ENCODE measurements at places on chromosomes 2 and 18.

GRCh38 chr2:18701981-18702380 lies 112.6 kb upstream of the NT5C1B start:
- no peak for DNase-seq

DNA sequence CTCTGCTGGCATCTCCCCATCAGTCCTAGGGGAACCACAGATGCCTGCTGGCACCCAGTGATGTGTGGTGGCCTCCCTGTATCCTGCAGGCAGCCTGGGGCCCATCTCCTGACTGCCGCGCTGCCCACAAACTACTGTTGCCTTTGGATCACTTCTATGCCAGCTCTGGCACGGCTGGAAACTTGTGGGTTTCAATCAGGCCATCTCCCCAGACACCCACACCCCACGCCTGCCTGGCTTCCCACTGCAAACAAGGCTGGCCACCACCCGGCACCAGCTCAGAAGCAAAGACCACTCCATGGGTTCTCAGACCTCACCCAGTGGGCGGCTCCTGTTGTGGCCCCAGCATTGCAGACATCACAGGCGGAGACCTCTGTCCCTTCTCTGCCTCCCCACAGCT lies 15.1 kb upstream of the TPO start:
- no peak for DNase-seq

DNA sequence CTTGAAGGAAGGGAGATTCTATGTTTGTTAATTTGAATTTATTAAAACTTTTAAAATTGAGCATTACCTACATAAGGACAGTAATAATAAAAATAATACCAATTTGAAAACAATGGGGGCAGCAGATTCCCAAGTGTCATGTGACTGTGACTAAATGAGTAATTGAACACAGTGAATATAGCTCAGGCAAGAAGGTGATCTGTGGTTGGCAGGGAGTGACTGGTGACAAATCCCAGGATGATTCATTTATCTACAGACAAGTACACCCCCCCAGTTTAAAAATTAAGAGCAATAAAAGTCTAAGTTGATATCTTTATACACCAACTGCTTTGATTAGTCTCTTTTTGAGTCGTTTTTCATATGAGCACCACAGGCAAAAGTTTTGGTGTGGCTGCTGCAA lies 299.5 kb downstream of the ARHGAP15 start:
- peak; percentile 6 for DNase-seq

DNA sequence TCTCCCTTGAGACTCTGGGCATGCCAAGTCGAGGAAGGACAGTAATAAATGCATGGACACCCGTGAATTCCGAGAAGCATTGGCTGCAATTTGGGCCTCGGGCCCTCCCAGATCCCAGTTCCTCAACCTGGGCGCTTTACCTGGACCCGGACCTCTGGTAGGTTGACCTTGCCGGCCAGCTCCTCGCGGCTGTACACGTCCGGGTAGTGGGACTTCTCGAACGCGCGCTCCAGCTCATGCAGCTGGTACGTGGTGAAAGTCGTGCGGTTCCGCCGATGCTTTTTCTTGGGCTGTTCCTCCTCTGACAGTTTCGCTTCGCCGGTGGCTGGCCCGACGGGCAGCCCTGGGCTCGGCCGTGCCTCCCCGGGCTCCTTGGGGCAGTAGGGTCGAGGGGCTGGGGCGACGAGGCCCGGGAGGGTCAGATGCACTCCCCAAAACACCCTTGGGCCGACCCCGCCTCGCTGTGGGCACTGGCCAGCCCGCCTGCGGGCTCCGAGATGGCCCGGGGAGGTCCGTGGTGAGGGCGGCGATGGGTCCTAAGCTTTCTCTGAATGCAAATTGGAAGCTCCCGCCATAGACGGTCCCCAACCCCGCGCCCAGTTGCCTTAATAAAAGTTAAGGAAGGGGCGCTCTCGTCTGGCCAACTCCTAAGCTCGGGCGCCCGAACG lies 899 bp downstream of the RAX start:
- DNase-seq: no peak

DNA sequence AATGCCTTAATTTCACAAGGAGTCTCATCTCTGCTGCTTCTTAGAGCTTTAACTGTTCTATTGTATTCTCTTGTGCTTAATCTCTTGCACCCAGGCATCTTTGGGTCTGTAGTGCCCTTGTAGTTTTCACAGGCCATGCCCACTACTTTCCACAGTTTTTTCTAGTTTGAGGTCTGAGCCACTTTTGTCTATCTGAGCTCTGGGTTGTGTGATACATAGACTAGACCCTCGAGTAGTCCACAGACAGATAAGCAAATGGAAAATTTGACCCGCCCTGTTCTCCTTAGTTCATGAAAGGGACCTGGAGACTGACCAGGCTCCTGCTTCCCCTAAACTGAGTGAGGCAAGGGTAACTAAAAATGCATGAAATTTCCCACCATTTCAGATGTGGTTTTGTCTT lies 466.8 kb upstream of the ZEB2 start:
- DNase-seq: no peak

- DNase-seq: no peak
These were observed 100.1 kb upstream of the APCDD1 start for GRCh38 chr18:10354241-10354811.

GRCh38 chr18:26516964-26517363 lies 31.4 kb downstream of the KCTD1 start:
- DNase-seq: no peak

- peak; percentile 42 for DNase-seq
These were observed 102.4 kb downstream of the COL3A1 start for GRCh38 chr2:189076572-189076971.

DNA sequence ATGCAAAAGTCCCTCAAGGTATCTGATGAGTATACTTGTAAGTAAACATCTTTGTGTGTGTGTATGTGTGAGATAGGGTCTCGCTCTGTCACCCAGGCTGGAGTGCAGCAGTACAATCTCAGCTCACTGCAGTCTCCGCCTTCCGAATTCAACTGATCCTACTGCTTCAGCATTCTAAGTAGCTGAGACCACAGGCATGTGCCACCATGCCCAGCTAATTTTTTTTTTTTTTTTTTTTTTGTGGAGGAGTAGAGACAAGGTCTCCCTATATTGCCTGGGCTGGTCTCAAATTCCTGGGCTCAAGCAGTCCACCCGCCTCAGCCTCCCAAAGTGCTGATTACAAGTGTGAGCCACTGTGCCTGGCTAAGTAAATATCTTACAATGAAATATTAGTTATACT lies 23.2 kb downstream of the ADAM17 start:
- no peak for DNase-seq

- no peak for DNase-seq
These were observed 157.4 kb downstream of the AFF3 start for GRCh38 chr2:99984799-99985515.

- DNase-seq: no peak
These were observed 76.0 kb downstream of the SS18 start for GRCh38 chr18:26014462-26014861.

DNA sequence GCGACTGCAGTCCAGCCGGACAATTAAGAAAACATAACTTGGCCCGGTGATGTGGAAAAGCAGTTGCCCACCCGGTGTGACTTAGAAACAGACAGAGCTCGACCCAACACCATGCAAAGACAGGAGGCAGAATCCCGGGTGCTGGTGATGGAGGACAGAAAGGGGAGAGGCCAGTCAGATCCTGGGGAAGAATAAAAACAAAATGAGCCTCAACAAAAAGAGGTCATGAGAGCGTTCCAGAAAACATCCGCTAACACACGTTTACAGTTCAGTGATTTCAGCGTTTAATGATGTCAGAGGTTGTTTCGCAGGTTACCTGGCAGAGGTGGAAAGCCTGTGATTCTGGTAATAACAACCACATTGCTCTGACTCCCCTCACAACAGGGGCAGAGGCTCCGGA lies 111.9 kb downstream of the OSR1 start:
- DNase-seq: no peak

GRCh38 chr2:100703213-100703612 lies 116.7 kb upstream of the NPAS2 start:
- DNase-seq: no peak

GRCh38 chr18:63255435-63255834 lies 64.1 kb downstream of the BCL2 start:
- no peak for DNase-seq

- no peak for DNase-seq
These were observed 524.0 kb downstream of the CMPK2 start for GRCh38 chr2:6341588-6342129.

GRCh38 chr18:6547476-6547875 lies 132.8 kb upstream of the L3MBTL4 start:
- DNase-seq: no peak

- no peak for DNase-seq
These were observed 336.9 kb upstream of the RAB6C start for GRCh38 chr2:129642526-129643043.

GRCh38 chr2:204237416-204237815 lies 300.9 kb downstream of the ICOS start:
- DNase-seq: no peak

- DNase-seq: no peak
These were observed 4.2 kb downstream of the ZNF385B start for GRCh38 chr2:179857236-179857635.

DNA sequence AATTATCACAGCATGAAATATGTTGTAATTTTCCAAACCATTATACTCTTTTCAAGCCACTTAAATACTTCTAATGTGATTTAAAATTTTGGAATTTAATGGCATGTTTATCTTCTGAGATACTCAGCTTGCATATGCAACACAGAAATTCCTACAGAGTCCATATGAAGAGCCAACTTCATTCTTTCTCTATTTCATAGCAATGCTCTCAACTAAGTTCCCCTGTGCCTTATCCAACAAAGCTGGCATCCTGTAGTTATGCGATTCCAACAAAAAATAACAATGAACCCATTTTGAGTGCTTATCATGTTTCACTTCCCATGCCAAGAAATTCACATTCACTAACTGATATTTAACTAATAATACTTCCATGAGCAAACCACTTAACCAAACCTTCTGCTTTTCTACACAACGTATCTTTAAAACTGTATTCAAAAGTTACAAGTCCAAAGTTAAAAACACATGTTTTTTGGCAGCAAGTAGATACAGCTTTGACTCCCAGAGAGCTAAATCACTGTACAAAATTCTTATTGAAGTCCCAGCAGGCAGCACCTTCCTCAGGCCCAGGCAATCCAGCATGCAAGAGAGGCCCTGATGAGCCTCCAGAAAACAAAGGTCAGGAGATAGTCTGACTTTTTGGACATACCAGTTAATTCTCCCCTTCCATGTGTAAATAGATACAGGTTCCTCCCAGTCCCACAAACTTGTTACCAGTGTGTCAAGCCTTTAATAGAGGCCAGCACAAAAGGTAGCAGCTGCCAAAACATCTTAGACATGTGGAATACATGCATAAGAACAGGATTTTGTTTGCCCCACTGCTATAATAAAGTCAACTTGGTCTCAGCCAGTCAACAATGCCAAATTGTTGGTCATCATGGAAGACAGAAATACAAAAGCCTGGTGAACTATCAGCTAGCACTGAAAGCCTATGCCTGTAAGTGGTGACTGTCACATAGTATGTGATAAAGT lies 113.1 kb upstream of the WDR75 start:
- DNase-seq: peak; percentile 31

DNA sequence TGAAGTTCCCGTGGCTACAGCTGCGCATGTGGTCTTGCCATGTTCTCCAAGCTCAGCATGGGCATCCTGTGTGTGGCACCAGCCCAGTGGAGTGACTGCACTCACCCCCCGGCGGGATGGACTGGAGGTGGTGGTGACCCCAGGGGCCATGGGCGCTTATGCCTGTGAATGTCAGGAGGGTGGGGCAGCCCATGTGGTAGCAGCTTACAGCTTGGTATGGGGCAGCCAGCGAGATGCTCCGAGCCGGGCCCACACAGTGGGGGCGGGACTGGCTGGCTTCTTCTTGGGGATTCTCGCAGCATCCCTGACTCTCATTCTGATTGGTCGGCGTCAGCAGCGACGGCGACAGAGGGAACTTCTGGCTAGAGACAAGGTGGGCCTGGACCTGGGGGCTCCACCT lies 25.6 kb downstream of the SEMA4F start:
- DNase-seq: no peak

- no peak for DNase-seq
These were observed 146.5 kb downstream of the GLI2 start for GRCh38 chr2:120881981-120882788.

DNA sequence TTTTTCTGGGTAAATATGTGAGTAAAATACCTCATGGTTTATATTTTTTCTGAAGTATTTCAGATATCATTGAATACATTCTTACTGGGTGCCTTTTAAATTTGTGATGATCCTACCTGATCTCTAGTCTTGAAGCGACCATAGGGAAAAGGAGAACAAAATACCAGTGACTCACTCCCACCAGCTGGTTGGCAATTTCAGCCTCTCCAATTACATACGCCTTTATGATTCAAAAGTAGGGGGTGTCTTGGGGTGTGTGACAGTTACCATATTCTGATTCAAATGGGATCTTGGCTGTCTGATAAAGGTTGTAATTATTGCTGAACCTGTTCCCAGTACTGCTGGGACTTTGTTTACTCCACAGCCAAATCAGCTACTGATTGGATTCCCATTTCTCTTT lies 175.9 kb upstream of the NXPH2 start:
- DNase-seq: no peak
